Mucosa of descending colon (tissue), 3 donors: ENCODE measurements at places on chromosomes 2 and 18.

GRCh38 chr2:113976277-113976928 lies 86.5 kb downstream of the ACTR3 start:
- DNase-seq, result no peak

DNA sequence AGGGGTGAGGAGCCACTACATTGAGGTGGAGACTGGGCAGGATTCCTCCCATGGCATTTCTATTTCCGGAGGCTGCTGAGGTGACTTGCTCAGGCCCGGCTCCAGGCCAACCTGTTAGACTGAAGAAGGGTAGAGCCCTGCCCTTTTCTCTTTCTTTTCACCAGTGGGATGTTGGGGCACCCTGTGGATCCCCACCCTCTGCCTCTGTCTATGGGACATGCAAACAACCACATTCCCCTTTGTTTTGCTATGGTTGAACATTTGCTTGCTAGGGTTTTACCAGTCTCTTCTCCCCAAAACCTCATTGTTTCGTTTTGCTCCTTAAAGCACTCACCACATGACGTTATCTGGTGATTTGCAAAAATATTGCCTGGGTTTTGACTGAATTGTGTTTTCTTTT lies 183.3 kb downstream of the ARL4C start:
- DNase-seq, result no peak

DNA sequence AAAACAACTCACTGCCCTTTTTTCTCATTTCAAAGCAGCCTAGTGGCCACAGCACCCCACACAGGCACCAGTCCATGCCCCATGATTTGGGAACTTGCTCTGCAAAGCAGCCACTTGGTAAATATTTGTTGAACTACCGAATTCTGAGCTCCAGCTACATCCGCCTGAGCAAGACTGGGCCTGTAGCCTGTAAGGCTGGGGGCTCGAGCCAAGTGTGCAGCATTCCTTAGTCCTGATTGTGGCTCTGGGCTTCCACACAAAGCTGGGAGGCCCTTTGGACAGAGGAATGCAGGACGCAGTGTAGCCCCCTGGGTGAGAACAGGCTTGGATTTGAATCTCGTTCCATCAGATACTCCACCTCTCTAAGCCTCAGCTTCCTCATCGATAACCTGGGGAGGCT lies 88.4 kb downstream of the ACTR2 start:
- DNase-seq, result no peak

- DNase-seq, result no peak
These were observed 152.2 kb downstream of the TWIST2 start for GRCh38 chr2:239000089-239000488.

GRCh38 chr2:31967790-31968189 lies 43.0 kb downstream of the MEMO1 start:
- DNase-seq, result no peak
